ENCODE measurements at places on chromosomes 7 and 10. TPM values are rescaled to one million over a fixed set of nuclear protein-coding genes. Genes with fewer than 3 reads are reported as not detected.
A peak's percentile ranks its signal among the peaks of the same experiment; 100 is the strongest.

DNA sequence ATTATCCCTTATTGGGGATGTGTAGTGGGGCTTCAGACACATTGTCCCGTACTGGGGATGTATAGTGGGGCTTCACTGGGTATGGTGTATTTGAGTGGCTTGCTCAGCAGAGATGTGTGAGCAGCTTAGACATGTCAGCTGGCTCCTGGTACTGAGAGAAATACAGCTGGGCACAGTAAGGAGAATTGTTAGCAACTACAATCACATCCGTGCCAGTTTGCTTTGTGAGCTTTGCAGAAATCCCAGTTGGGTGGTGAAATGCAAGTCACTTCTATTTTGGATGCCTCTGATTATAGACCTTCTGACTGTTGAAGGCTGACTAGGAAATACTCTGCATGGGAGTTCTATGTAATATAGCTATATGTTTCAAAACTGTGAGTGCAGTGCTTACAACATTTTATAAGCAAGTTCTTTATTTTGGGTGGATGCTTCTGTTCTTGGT lies 10.8 kb downstream of the CCNY start:
- H3K27me3 ChIP-seq = no peaks in the 10 kb centered on the region
- H3K36me3 ChIP-seq = no peaks in the 10 kb centered on the region
- no peak for DNase-seq
- H3K4me3 ChIP-seq = no peak overlapping the region
- H3K27ac ChIP-seq = no peak overlapping the region

Gene CTAGE8
- total RNA-seq = 0.30 TPM

DNA sequence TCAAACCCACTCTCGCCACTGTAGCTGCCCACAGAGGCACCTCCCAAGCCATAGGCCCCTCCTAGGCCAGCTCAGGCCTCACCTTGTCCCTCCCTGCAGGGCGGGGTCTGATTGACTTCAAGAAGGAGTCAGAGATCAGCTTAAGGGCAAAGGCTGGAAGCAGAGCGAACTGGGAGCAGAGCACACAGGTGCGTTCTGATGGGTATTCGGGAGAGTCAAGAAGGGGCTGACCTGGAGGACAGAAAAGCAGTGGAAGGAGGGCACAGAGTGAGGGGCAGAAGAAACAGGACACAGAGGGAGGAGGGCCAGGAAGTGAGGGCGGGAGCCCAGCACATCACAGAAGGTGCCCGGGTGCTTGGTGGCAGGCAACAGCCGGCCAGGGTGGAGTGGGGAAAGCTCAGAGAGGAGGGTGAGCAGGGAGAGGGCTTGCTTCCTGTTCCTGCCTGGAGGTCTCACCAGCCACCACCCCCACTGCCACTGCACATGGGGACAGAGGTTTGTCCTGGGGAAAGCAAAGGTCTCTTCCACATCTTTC lies at the start of gene AOC1:
Gene AOC1 (plus strand): TSS at position 147 of the 535 bp plus-strand sequence. CDS start 3,954 bp downstream, outside the sequence.
- H3K27me3 ChIP-seq = peaks cover 12% of the 10 kb centered on the region
- H3K4me1 ChIP-seq = peaks cover 2% of the 10 kb centered on the region
- DNase-seq = no peak
- H3K4me3 ChIP-seq = no peak within 1 kb of the TSS
- no peaks in the 10 kb centered on the region for H3K36me3 ChIP-seq

Gene PLAC9
- not detected for total RNA-seq

Gene SEMA3C
- total RNA-seq = 0.08 TPM

Gene ZNF33B
- 27.0 TPM for total RNA-seq

DNA sequence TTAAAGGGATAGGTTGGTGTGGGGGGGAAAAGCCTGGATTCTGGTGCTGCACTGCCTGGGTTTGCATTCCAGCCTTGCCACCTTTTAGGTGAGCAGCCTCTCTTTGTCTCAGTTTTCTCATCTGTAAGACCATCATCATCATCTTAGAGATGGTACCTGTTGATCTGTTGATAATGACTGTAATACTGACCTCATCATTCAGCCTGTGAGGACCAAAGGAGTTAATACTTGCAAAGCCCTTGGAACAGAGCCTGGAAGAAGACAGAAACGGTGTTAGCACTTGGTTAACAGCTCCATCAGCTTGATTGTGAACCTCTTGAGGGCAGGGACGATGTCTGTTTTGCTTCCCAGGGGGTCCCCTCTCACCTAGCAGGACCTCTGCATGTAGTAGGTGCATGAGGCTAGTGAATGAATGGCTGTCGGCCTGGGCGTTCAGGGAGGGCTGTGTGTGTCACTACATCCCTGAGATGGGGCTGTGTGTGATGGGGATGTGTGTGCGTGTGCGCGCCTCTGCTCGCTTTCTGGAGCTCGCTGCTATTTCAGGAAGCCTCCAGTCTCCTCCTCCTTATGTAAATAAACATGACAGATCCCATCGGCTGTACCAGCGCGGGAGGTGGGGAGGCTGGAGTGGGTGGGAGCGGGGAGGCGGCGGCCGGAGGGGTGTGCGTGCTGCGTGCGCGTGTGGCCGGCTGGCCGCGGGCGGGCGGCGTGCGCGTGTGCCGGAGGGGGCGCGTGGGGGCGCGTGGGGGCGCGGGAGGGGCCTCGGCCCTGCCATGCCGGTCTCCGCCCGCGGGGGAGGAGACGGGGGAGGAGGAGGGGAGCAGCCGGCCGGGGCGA lies 61.2 kb downstream of the NEURL1 start:
- peak; percentile 23 for DNase-seq
- no peak overlapping the region for H3K27ac ChIP-seq
- H3K36me3 ChIP-seq = no peaks in the 10 kb centered on the region
- peaks cover 5% of the 10 kb centered on the region for H3K27me3 ChIP-seq

Gene FAM237B
- not detected for total RNA-seq

- peak; percentile 82 for DNase-seq
- H3K4me3 ChIP-seq = peak within 1 kb of the TSS; percentile 73
- H3K27ac ChIP-seq = peak within 1 kb of the TSS; percentile 43
- H3K4me1 ChIP-seq = peaks cover 25% of the 10 kb centered on the region
Observed at GRCh38 chr7:149497467-149498261, at the start of gene ZNF746. ZNF746 (minus strand) TSS chr7:149497809; CDS start chr7:149497536, 273 bp downstream.

DNA sequence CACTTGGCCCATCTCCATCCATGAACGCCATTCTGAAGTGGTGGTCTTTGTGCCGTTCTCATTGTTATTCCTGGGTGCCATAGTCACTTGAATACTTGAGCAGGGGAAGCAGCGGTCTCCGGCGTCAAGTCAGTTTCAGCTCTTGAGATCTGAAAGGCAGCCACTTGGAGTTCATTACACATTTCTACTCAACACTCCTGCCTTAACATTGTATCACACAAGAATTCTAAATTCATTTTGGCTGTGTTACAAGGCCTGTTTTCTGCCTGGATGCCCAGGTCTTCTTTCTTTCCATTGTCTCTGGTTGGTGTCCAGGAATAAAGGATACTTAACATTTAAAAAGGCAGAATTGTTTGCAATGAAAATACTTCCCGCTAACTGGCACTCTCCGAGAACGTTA lies 69.0 kb upstream of the RAB11FIP2 start:
- no peaks in the 10 kb centered on the region for H3K27me3 ChIP-seq
- DNase-seq = no peak
- H3K27ac ChIP-seq = no peak overlapping the region
- no peaks in the 10 kb centered on the region for H3K4me1 ChIP-seq
- no peak overlapping the region for H3K4me3 ChIP-seq

GRCh38 chr7:69067397-69067796 lies 530.9 kb upstream of the AUTS2 start:
- H3K4me1 ChIP-seq = no peaks in the 10 kb centered on the region
- no peak for DNase-seq
- no peaks in the 10 kb centered on the region for H3K27me3 ChIP-seq
- H3K36me3 ChIP-seq = no peaks in the 10 kb centered on the region
- no peak overlapping the region for H3K27ac ChIP-seq

Gene PRKRIP1
- total RNA-seq = 48.0 TPM

GRCh38 chr10:34474555-34475273 lies 340.4 kb downstream of the PARD3 start:
- H3K27ac ChIP-seq = no peak overlapping the region
- H3K36me3 ChIP-seq = no peaks in the 10 kb centered on the region
- H3K4me3 ChIP-seq = no peak overlapping the region
- DNase-seq = no peak

- H3K4me3 ChIP-seq = no peak overlapping the region
- peaks cover 6% of the 10 kb centered on the region for H3K4me1 ChIP-seq
- no peaks in the 10 kb centered on the region for H3K27me3 ChIP-seq
- peak; percentile 62 for DNase-seq
Observed at GRCh38 chr7:104923010-104923421, 91.0 kb upstream of the KMT2E start.

Gene COPG2
- total RNA-seq = 4.3 TPM

Measured in CD4-positive, alpha-beta T cell (primary cell).